MG63 (cell line): ENCODE measurements at places on chromosomes 11 and 22. TPM values are rescaled to one million over a fixed set of nuclear protein-coding genes. Genes with fewer than 3 reads are reported as not detected.
A peak's percentile ranks its signal among the peaks of the same experiment; 100 is the strongest.

IRF7 gene
- 9.1 and 10.1 TPM in 2 replicates for total RNA-seq

DNA sequence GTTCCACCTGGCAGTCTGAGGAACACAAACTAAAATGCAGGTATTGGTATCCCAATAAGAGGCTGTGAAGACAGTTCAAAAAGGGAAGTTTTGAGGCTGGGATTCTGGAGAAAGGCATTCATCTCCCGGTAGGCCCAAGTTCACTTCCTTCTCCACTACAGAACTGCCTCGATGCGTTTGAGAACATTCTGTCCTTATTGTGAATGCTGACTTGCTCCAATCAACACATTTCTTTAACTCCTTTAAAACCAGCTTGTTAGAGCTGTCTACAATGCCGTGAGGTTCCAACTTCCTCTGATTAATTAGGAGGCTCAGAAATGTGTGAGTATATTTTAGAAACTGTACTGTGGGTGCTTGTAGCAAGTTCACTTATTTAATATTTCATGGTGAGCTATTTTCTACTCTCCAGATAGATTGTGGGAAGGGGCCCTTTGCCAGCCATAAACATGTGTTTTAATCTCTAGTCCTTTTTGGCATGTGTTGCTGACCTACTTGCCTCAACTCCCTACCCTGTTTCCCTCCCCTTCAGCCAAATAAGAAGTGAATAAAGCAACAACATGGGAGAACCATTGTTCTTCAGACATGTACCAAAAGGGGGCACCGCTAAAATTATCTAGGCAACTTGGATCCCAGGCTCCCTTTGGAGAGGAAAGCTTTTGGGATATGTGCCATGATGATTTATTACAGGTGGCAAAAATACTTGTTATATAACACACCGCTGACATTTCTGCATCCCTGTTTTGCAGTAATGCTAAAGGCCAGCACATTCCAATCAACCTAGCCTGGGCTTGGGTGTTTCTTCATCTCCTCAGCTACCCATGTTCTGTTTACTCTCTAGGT lies 245.6 kb downstream of the BLID start:
- no peak for DNase-seq

DNA sequence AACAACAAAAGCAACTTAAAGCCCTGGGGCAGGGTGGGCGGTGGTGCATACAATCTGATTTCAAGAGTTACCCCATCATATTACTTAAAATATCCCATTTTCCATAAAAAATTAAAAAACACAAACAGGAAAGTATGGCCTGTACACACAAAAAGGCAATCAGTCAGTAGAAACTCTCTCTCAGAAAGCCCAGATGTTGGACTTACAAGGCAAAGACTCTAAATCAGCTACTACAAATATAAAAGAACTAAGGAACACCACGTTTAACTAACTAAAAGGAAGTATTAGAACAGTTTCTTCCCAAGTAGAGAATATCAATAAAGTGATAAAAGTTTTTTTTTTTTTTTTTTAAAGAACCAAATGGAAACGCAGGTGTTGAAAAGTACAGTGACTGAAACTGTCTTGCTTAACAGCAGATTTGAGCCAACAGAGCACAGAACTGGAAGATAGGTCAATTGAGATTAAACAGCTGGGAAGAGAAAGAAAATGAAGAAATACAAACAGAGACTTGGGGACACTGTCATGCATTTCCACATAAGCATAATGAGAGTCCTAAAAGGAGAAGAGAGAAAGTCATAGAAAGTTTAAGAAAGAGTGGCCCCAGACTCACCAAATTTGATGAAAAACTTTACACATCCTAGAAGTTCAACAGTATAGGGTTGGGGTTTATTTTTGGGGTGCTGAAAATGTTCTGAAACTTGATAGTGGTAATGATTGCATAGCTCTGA lies 8.6 kb downstream of the SC5D start:
- DNase-seq: no peak

DNA sequence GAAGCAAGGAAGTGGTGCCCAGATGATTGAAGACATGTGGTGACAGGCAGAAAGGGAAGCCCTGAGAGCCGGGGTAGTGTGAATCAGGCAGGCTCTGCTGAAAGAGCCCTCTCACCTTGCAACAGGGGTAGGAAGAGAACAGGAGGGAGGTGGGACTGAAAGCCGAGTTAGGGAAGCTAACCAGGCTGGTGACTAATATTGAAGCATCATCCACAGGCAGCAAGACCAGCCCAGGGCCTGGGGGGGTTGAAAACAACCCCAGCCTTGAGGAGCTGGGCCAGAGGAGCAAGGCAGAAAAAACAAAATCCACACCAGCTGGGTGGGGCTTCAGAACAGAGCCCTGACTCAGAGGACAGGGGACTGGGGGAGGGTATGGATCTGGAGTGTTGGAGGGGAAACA lies 35.0 kb upstream of the CRTAM start:
- peak; percentile 56 for DNase-seq

DNA sequence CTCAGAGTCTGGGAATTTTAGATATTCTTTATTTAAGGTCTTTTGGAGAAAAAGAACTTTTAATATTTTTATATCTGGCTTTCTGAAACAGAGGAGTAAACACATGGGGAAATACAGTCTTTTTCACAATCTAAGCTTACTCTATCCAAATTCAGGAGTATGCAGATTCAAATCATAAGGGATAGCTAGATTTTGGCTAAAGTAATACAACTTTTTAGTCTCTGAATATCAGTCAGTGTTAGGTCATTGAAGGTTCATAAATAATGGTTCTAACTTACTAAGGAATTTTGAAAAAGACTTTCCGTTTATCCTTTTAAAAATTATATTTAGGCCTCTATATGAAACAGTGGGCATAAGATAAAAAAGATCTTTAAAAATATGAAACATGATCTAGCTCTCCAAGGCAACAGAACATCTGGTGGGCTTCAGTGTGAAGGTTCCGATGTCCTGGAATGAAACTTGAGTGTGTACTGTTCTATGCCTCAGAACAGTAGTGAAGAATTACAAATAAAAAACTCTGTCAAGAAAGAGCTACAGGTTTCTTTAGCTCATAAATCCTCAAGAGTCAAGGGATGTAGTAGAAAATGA lies 165.2 kb upstream of the PDGFD start:
- no peak for DNase-seq

DNA sequence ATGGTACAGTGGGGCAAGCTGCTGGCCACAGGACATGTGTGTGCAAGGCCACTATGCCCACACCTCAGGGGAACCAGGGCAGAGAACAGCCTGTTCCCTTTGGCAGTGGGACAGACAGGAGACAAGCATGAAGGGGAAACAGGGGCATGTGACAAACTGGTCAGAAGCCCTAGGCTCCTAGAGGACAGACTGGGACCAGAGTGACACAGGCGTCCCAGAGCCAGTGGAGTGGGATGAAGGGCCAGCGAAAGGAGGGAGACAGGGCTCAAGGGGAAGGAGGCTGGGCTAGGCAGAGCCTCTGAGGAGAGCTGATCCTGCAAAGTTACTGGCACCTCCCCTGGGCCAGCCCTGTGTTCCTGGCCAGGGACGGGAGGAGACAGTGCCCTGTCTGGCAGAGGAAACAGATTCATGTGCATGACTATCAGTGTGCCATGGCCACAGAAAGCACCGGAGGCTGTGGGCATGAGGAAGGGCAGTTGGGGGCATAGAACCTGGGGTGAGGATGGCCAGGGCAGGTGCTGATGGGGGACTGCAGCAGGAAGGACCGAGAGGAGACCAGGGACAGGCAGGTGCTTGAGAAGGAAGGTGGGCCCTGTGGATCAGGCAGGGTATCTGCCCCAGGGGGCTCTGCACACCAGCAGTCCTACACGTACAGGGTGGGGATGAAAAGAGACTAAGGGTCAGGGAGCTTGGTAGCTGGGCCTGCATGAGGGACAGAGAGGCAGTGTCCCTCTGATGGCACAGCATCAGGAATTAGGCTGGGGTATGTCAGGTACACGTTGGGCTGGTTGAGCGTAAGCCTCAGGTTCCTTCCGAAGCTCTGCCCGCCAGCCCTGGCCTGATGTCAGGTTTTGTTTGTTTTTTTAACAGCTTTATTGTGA lies 9.8 kb downstream of the DERL3 start:
- no peak for DNase-seq

KCNJ1 gene
- not detected in 2 replicates for total RNA-seq

GRCh38 chr11:95895815-95896214 lies 28.1 kb downstream of the MTMR2 start:
- no peak for DNase-seq

- DNase-seq: no peak
Observed at GRCh38 chr11:118009864-118010737, 23.9 kb downstream of the IL10RA start.
